MCF 10A (cell line): ENCODE measurements at places on chromosomes 6 and 20. TPM values are rescaled to one million over a fixed set of nuclear protein-coding genes. Genes with fewer than 3 reads are reported as not detected.

DNA sequence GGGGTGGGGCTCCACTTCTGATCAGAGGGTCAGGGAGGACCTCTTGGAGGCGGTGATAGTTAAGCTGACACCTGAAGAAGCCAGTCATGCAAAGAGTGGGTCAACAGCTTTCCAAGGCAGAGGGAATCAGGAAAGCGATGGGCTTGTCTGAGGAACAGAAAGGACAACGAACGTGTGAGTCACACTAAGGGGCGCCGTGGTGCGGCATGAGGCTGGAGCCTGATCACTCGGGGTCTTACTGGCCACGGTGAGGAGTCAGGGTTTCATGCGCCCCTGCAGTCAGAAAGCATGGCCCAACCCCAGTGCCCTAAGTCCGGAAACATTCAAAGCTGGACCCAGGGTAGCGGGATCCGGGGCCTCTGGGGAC is 50.6 kb upstream of the SLC32A1 start:
- DNase-seq, result no peak

Gene PGBD1
- 2.5 and 2.9 TPM in 2 replicates for total RNA-seq

DNA sequence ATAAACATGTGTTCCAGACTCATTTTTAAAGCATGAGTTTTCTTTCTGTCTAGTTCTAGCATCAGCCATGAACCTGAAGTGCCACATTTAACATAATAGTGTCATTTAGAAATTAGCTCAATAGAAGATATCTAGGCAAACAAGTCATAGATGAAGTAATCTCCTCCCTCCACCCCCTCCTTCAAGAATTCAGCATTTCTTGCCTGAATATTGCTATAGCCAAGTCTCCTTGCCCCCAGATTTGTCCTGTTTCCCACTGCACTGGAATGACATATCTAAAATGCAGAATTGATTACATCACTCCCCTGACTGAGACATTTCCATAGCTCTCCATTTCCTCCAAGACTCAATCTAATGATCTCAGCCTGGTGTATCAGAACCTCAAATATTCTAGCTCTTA is 134.9 kb upstream of the BACH2 start:
- DNase-seq, result no peak

DNA sequence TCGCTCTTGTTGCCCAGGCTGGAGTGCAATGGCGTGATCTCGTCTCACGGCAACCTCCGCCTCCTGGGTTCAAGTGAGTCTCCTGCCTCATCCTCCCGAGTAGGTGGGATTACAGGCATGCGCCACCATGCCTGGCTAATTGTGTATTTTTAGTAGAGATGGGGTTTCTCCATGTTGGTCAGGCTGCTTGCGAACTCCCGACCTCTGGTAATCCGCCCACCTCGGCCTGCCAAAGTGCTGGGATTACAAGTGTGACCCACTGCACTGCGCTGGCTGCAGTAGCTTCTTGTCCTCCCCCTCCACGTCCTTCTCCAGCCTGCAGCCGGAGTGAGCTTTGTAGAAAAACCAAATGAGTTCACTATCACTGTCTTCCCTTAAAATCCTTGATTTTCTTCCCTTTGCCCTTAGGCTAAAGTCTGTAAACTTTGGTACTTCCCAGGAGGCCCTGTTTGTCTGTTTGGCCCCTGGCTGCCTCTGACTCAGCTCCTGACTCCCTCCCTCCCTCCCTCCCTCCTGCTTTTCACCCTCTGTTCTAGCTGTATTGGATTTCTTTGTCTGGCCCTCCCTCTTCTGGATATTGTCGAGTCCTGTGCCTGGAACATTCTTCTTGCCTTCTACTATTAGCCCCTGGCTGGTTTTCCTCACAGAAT is 12.9 kb downstream of the PARD6B start:
- peak; percentile 88 for DNase-seq

Gene C2
- not detected in 2 replicates for total RNA-seq

Gene TRDN
- not detected in 2 replicates for total RNA-seq

- no peak for DNase-seq
These were observed 80.1 kb downstream of the PXDC1 start for GRCh38 chr6:3671382-3671781.

GRCh38 chr6:39555136-39555535 is 170.1 kb downstream of the KIF6 start:
- DNase-seq, result no peak

DNA sequence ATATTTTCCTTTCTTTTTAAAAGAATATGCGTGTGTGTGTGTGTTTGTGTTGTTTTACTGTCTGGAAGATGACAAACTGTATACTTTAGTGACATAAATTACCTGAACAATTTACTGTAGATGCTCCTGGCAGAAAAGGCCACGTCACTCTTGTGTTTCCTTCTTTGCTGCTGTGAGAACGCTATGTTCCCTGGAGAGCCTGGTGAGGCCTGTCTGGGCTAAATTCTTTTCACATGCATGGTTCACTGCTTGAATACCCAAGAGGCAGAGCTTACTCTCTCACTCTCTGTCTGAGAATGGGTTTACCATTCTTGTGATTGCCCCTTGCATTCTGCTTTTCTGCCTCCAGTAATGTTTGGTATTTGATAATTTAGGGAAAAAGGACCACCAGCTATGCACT is 64.3 kb downstream of the EDN1 start:
- DNase-seq, result peak; percentile 90

DNA sequence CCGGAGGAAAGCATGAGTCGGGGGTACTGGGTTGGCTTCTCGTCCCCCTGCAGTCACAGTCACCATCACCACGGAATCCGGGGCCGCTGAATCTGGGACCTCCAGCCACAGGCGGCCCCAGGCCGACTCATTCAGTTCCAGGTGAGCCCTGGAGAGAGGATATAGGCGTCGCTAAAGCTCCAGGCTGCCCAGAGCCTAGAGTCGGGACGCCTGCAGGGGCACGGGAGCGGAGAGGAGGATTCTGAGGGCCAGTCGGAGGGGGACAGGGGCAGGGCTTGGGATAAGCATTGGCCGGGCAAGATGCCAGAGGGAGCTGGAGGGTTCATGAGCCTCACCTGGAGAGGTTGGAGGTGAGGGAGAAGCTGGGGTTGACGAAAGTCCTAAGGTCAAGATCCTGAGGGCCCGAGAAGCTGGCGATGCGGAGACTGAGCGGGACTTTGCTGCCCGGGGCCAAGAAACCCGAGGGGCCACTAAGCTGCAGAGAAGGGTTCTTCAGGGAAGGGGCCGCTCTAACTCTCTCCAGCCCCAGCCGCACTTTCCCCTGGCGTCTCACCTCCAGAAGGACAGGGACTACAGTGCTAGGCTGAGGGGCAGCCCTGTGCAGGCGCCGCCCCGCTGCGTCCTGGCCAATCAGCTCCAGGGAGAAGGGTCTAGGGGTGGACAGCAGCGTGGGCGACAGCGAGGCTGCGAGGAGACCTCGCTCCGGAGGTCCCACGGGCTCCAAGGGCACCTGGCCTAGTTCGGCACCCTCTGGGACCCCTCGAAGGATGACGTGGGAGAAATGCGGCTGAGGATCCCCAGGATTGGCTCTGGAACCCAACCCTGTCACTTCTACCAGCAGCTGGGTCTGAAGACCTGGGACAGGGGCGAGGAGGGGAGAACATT is 3.7 kb downstream of the SAPCD1 start:
- DNase-seq, result no peak
